ENCODE measurements at places on chromosomes 11 and 22.
A peak's percentile ranks its signal among the peaks of the same experiment; 100 is the strongest.

DNA sequence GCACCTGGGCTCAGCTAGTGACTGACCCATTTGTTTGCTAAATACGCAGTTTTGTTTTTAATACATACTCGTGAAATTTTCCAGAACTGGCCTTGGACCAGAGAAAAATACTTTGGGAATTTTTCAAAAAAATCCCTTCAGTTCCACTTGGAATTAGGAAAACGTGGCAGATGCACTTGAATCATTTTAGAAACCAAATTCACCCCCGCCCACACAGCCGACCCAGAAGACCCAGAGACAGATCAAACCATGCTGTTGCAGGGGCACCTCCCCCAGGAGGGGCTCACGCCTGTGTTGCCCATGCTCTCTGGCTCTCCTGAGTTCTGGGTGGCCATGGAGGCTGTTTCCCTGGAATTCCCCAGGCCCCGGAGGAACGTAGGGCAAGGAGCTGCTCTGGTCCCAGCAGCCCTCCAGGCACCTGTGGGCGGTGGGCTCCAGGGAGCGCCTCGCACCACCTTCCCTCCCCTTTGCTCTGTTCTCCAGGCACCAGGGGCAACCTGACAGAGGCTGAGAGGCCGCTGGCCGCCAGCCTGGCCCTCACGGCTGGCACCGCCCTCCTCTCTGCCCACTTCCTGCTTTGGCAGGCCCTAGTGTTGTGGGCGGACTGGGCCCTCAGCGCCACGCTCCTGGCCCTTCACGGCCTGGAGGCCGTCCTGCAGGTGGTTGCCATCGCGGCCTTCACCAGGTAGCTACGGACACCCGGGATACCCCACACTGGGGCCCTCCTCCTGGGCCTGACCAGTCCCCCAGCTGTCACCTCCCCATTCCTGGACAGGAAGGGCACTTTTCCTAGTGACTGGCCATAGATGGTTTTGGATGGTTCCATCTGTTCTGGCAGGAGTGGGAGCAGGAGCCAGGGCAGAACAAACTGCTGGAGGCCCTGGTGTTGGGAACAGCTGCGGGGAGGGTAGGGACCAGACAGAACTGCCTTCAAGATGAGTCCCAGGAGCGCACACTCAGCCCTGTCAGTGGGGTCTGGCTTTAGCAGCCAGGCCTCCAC lies 3.3 kb upstream of the EPS8L2 start:
- peak; percentile 49 for DNase-seq

DNA sequence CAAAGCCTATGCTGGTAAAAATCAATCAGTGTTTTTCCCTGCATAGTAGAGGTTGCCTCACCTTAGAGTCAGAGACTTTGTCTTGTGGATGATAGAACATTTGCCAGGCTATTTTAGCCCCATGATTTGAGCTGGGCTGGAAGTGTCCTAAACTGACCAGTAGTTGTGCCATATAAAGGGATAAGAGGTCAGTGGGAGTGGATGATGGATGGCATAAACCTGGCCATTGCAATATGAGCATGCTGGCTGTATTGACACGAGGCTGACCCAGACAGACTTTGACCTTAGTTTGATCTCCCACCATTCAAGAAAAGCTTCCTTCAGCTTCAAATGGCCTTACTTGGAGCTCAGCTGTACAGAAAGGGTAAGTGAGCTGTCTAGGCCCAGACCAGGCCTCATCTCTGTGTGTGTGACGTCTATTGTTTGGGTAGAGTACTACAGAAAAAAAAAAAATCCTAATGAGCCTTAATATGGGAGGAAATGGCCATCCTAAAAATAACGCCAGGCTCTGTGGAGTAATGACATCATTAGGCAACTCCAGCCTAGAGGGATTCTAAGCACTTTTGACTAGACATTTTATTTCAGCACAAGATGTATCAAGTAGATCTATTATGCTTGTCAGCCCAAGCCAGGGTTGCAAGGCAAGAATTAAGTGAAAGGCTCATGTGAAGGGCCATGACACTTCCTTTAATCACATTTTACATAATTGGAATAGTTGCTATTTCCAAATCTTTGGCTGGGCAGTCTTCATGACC lies 51.3 kb upstream of the CADM1 start:
- no peak for DNase-seq

DNA sequence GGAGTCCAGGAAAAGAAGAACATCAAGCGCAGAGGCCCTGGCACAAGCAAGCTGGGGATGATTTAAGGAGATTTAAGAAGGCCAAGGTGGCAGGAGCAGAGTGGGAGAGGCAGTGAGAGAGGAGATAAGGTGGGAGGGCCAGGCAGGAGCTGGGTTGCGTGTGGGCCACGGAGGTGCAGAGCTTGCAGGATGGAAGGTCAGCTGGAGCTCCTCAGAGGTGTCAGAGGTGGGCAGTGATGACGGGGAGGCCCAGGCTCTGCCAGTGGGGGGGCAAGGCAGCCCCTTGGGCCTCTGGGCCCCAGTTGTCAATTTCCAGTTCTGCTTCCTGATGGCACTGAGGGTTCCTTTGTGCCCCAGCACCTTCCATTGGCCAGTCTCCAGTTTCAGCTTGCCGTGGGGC lies 6.5 kb downstream of the FRMD8 start:
- DNase-seq, result no peak

- DNase-seq, result peak; percentile 71
These were observed 28.8 kb upstream of the MOB2 start for GRCh38 chr11:1515082-1516060.

GRCh38 chr11:32809313-32809712 lies 14.9 kb upstream of the CCDC73 start:
- DNase-seq, result peak; percentile 84

GRCh38 chr11:3969613-3970012 lies 114.1 kb downstream of the STIM1 start:
- no peak for DNase-seq

GRCh38 chr11:19906126-19906525 lies 193.5 kb downstream of the NAV2 start:
- no peak for DNase-seq

DNA sequence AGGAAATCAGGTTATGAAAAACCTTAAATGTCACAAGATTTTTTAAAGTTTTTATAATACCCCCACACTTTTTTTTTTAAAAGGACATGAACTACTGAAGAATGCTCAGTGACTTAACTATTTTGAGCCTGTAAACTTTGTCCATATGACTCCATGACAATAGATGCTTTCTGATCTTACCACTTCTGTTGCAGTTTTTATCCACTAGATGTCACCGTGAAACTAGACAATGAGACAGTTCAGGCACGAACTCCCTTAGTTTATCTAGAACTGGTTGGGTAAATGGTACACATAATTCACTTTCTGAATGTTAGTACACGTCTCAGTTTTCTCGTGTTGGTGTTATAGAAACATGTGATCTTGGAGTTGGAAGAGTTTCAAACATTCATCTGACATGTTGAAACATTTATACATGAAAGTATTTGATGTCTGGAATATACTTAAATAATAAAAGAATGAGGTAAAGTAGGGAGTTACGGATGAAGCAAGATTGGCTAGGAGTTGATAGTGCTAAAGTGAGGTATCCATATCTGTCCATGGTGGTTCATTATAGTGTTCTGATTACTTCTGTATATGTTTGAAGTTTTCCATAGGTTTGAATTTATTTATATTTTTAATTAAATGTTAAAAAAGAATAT lies 8.1 kb downstream of the CCDC15 start:
- DNase-seq, result peak; percentile 91

- no peak for DNase-seq
These were observed 91.1 kb downstream of the PICALM start for GRCh38 chr11:85977751-85978160.

GRCh38 chr11:58285483-58286040 lies 17.5 kb upstream of the OR10W1 start:
- DNase-seq, result peak; percentile 33

GRCh38 chr11:63837027-63837688 lies 1.8 kb upstream of the MARK2 start:
- DNase-seq, result peak; percentile 96

- DNase-seq, result peak; percentile 60
These were observed 47.8 kb upstream of the SERPIND1 start for GRCh38 chr22:20725987-20726558.

DNA sequence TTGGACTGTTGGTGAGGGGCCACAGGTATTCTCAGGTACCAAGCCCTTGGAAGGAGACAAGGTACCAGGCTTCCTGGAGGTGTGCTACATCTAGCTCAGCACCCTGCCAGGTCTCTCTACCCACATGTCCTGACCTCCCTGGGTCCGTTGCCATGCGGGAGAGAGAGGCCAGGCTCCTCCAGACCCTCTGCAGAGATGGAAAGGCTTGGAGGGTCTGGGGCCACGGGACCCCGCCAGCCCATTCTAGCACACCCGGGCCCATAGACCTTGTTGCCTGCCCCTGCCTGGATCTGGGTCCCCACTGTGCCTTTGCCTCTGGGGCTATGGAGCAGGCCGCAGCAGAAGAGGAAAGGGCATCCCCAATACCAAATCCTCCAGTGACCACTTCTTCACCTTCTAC lies 2.2 kb upstream of the APOC3 start:
- no peak for DNase-seq

DNA sequence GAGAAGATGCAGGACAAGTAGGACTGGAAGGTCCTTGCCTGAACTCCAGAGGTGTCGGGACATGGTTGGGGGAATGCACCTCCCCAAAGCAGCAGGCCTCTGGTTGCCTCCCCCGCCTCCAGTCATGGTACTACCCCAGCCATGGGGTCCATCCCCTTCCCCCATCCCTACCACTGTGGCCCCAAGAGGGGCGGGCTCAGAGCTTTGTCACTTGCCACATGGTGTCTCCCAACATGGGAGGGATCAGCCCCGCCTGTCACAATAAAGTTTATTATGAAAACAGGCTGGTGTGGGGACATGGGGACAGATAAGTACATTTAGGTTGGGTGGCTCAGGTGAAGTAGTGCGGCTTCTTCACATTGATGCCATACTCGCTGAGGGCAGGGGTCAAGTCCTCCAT lies 1.4 kb downstream of the TAF10 start:
- no peak for DNase-seq

DNA sequence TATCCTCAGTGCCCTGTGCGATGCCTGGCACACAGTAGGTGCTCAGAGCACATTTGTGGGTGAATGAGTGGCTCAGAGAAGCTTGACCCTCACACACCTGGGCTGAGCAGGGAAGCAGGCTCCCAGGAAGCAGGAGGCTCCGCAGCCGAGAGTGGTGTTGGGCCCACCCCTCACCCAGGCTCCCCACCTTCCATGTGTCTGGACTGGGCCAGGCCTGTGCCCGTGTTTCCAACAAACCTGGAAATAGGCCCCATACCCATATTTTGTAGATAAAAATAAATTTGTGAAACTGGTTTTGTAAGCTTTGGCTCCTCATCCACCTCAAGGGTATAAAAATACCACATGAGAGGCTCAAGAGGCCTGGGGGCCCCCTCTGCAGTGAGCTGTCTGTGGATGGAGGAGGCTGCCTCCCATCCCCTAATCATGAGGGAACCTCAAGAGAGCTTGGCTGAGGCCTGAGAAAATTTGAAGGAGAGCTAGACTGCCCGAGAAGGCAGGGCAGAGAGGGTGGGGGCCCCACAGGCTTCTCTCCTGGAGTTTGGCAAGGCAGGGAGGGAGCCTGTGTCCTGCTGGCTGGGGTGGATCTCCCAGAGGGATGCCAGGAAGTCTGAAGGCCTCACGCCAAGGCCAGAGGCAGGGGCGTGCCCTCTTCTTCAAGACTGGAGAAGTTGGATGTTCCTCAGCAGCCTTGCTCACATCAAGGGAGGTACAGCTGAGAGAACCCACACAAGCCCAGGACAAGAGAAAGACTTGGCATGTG lies 147.0 kb upstream of the NECTIN1 start:
- DNase-seq, result no peak

- peak; percentile 79 for DNase-seq
These were observed 42.3 kb downstream of the TRMU start for GRCh38 chr22:46377525-46378425.

GRCh38 chr11:12817681-12818332 lies 143.6 kb downstream of the TEAD1 start:
- DNase-seq, result no peak

GRCh38 chr22:17281440-17281841 lies 62.2 kb upstream of the ADA2 start:
- DNase-seq, result no peak

GRCh38 chr11:60960405-60960804 lies 8.4 kb upstream of the SLC15A3 start:
- no peak for DNase-seq

DNA sequence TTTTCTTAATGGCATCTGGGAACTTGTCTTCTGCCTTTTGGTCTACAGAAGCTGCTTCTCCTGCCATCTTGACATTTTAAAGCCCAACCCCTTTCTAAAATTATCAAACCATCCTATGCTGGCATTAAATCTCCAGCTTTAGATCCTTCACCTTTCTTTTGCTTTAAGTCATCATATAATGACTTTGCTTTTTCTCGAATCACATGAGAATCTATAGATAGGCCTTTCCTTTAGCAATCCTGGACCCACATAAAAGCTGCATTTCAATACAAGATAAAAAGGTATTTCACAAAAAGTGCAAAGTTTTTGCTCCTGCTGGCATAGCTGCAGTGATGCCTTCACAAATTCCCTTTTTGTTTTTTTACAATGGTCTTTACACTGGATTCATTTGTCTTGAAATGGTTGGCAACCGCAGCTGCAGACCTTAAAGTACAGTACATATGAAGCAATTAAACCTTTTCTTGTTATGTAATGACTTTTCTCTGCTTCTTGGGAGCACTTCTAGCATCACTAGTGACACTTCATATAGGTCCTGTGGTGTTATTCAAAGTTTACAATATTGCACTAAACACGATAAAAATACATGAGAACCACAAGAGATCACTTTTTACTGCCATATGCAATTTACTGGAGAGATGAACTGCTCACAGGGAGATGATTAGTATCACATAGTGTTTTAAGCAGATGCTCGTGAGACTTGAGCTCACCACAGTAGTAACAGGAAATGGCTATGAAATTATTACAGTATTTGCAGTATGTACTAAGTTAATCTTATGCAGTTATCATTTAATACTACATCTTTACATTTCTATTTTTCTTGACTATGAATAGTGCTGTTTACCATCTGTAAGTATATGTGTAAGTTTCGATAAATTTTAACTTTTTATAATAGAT lies 41.6 kb downstream of the ACER3 start:
- no peak for DNase-seq

GRCh38 chr11:128500493-128500892 lies 86.9 kb downstream of the ETS1 start:
- DNase-seq, result no peak

- DNase-seq, result no peak
These were observed 77.4 kb upstream of the CSNK2A3 start for GRCh38 chr11:11430431-11430830.

GRCh38 chr22:43050995-43051394 lies 36.0 kb upstream of the PACSIN2 start:
- DNase-seq, result no peak

DNA sequence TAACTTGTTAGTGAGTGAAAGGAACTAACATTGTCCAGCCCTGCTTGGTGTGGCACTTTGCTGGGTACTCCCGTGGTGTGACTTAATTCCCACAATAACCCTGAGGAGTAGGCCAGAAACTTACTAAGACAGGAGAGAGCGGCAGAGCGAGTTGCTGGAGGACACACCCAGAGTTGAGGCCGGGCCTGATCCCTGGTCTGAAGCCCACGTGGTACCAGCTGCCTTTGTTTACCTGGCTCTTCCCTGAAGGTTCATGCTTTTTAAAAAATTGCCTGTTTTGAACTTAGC lies 594 bp downstream of the MPST start:
- peak; percentile 41 for DNase-seq

GRCh38 chr11:133819746-133820315 lies 25.5 kb downstream of the SPATA19 start:
- no peak for DNase-seq

GRCh38 chr11:131677828-131678470 lies 307.5 kb downstream of the NTM start:
- DNase-seq, result no peak

- DNase-seq, result no peak
These were observed 4.1 kb downstream of the NEU3 start for GRCh38 chr11:74992852-74993251.

Data from PC-3 (cell line).